ENCODE measurements at places on chromosomes 16 and 17.

- DNase-seq, result no peak
Observed at GRCh38 chr16:74296104-74296431, 546 bp upstream of the PSMD7 start.

DNA sequence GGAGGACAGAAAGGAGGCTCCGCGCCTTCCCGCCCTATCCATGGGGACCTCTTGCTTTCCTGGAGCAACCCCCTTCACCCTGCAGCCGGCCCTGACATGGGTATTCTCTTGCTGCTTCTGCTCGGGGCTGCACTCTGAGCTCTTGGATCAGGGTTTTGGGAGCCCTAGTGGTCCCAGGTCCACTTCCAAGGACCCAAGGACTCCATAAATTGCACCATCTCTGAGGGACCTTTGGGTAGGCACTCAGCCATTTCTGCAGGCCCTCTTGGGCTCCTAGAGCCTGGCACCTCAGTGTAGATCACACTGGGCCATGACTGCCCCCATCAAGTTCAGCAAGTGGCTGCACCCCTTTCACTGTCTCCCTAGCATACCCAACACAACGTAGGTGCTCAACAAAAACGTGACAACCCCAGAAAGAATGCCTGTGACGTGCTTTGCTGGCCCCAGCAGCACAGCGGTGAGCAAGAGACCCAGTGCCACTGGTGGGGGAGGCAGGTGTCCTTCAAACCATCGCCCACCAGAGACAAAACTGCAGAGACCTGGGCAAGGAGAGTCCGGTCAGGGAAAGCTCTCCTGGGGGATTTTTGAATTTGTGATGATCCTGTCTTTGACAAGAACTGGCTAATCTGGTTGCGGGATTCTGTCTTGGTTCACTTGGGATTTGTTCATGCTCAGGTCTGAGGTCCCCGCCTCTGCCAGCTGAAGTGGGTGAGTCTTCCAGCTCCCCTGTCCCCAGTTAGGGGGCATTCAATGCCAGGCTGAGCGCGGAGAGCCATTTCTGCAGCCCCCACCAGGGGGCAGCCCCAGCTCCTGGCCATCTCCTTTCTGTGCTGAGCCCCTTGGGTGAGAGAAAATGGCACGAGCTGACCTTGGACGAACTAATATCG is 2.5 kb upstream of the RAB11FIP4 start:
- DNase-seq, result peak; percentile 39

DNA sequence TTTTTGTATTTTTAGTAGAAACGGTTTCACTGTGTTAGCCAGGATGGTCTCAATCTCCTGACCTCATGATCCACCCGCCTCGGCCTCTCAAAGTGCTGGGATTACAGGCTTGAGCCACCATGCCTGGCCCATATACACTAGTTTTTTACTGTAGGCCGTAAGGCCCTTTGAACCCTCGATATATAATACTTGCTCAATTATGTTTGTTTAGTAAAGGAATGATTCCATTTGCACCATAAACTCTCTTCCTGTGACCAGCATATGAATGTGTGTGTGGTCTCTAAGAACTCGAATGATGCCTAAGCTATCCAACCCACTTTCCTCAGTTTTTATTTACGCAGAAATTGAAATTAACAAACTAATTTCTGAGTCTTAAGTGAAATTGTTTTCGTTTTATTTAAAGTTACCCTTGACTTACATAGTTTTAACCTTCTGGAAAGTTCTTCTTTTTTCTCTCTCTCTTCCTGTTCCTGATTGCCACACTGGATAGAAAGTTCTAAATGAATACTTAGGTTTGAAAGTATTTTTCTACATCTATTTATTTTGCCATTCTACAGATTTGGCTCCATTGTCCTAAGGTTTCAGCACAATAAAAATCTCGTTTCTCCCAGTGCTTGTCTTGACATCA is 37.9 kb downstream of the PIGL start:
- no peak for DNase-seq

GRCh38 chr17:57701124-57701523 is 44.0 kb downstream of the CCDC182 start:
- DNase-seq, result no peak

GRCh38 chr16:84507011-84507982 is 2.8 kb upstream of the MEAK7 start:
- DNase-seq, result peak; percentile 24

- no peak for DNase-seq
Observed at GRCh38 chr16:67055712-67056487, 27.0 kb downstream of the CBFB start.

GRCh38 chr17:47621293-47622179 is 28.2 kb upstream of the KPNB1 start:
- DNase-seq, result no peak

- DNase-seq, result no peak
Observed at GRCh38 chr17:8532021-8532420, 96.3 kb downstream of the NDEL1 start.

- DNase-seq, result no peak
Observed at GRCh38 chr17:5429191-5429887, 9.4 kb downstream of the RPAIN start.

GRCh38 chr17:19286751-19287341 is 49.7 kb downstream of the EPN2 start:
- no peak for DNase-seq

DNA sequence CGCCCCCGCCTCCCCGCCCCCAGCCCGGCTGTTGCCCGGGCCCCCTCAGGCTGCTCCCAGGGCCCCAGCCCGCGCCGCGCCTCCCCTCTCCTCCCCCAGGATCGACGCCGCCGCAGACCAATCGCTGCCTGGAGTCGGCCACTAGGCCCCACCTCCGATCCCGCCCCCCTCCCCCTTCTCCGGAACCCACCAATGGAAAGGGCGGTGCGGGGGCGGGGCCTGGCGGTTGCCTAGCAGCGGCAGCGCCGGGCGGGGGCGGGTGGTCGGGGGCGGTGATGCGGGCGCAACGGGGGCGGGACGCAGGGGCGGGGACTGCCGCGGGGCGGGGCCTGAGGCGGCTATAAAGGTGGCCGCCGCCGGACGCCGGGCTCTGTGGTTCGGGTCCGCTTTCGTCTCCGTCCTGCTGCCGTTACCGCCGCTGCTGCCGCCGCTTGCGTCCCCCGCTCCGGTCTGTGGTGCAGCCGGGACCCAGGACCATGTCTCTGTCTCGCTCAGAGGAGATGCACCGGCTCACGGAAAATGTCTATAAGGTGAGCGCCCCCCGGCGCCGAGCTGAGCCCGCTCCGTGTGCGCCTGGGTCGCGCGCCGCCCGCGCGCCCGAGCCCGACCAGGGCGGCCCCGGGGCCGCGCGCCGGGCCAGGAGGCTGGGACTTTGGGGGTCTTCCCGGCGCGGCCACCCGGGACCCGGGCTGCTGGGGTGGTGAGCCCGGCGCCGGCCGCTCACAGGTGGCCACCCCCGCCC is at the start of gene BAIAP2:
BAIAP2 (plus strand) TSS at position 373 of the 742 bp plus-strand sequence; CDS start at position 477, 104 bp downstream.
- DNase-seq, result peak; percentile 94

DNA sequence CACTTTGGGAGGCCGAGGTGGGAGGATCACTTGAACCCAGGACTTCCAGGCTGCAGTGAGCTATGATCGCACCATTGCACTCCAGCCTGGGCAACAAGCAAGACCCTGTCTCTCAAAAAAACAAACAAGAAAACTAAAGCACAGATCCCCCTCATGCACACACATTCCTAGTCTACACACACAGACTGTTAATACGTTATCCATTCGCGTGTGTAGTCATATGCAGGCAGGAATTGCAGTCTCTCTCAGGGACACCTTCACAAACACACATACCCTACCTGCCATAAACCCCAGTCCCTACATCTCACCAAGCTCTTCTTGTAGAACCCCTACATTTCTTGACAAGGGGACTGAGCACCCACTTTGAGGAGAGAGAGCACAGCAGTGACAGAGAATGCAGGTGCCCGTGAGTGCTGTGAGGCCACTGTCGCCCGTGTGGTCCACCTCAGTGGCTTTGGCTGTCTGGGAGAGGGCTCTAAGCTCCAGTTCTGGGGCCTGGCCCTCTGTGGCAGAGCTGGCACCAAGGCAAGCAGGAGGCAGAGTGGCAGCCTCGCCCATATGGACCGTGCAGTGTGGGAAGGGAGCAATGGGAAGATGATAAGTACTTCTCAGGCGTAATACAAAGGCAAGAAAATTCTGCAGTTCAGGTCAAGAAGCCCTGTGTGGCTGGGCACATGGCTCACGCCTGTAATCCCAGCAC is 59.0 kb upstream of the RPH3AL start:
- DNase-seq, result no peak

GRCh38 chr16:8689686-8690085 is 15.3 kb downstream of the ABAT start:
- no peak for DNase-seq

DNA sequence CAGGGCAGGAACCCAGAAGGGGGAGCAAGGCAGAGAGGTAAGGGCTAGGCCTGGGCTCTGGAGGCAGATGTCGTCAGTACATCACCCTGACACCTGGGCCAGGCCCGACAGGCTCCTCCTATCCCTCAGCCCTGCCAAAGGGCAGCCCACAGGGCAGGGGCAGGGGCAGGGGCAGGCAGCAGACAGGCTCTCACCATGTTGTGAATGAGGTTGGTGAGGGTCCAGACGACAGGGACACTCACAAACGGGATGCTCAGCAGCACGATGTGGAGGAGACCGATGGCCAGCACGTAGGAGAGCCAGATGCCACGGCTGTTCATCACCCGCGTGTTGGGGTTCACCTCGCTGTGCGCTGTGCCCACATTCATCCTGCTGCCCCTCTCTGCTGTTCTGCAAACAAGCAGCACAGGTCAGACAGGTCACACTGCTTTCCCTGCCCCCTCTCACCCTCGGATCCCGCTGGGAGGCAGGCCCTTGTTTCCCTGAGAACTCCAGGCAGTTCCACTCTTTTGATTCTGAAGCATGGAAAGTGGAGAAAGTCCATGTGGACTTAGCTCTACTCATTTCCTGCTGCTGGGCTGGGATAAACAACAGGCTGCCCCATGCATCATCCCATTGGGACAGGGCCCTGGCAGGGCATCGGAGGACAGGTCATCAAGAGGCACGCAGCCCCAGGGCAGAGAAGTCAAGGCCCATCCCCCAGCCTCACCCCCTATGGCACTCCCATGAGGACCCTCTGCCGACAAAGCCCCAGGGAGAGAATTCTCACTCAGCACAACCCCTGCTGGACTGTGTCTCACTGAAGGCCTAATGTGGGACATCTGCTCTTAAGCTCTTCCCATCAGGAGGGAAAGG is 3.3 kb downstream of the ORMDL3 start:
- no peak for DNase-seq

GRCh38 chr16:9820476-9821246 is 361.6 kb downstream of the GRIN2A start:
- no peak for DNase-seq

GRCh38 chr17:64358261-64358788 is 32.3 kb downstream of the PECAM1 start:
- DNase-seq, result no peak

- DNase-seq, result no peak
Observed at GRCh38 chr17:1650731-1651558, 1.3 kb upstream of the RILP start.

- no peak for DNase-seq
Observed at GRCh38 chr17:80696456-80696855, 151.8 kb downstream of the RPTOR start.

GRCh38 chr17:40122999-40123810 is 1.4 kb downstream of the MSL1 start:
- peak; percentile 44 for DNase-seq

DNA sequence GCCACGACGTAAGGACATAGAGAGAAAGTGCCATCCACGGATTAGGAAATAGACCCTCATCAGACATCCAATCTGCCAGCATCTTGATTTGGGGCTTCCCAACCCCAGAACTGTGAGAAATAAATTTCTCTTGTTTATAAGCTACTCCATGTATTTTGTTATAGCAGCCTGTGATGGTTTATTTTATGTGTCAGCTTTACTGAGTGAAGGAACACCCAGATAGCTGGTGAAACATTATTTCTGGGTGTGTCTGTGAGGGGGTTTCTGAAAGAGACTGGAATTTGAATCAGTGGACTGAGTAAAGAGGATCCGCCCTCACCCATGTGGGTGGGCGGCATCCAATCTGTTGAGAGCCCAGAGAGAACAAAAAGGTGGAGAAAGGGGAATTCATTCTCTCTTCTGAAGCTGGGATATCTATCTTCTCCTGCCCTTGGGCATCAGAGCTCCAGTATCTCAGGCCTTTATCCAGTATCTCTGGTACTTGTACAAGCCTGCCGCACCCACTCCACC is 131.5 kb upstream of the ANKFN1 start:
- DNase-seq, result no peak

DNA sequence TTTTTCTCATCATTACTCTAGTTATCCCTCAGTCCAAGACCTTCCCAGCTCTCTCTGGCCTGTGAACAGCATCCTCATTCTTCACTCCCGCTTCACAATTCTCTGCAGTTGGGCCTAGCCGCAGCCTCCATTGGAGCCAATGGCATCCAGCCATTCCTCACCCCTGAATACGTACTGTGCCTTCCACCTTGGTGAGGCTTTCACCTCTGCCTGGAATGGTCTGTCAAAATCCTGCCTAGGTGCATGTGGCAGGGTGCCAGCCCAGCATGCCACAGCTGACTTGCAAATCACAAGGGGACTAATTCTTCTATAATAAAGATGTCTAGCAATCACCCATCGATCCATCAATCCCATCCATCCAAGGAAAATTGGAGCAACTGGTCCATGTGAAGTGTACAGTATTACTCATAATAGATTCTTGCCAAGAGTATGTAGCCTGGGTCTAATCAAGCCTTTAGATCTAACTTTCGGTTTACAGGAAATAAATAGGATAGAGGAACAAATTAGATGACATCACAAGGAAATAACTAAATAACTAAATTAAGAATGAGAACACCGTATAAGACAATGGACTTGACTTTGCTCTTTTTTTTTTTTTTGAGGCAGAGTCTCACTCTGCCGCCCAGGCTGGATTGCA is 5.1 kb upstream of the CX3CL1 start:
- no peak for DNase-seq

DNA sequence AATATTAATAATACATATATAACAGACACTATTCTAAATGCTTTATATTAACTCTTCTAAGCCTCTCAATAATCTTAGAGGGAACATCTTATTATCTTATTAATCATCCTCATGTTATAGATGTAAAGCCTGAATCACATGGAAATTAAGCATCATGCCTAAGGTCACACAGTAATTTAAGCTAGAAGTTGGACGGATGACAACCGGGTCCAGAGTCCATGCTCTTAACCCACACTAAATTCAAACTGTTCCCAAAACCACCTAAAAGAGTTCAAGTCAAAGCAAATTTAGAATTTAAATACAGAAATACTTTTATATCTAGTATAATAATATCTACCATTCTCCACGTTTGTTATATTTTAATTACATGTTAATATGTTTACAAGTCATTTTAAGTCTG is 193.3 kb downstream of the CEP112 start:
- no peak for DNase-seq

DNA sequence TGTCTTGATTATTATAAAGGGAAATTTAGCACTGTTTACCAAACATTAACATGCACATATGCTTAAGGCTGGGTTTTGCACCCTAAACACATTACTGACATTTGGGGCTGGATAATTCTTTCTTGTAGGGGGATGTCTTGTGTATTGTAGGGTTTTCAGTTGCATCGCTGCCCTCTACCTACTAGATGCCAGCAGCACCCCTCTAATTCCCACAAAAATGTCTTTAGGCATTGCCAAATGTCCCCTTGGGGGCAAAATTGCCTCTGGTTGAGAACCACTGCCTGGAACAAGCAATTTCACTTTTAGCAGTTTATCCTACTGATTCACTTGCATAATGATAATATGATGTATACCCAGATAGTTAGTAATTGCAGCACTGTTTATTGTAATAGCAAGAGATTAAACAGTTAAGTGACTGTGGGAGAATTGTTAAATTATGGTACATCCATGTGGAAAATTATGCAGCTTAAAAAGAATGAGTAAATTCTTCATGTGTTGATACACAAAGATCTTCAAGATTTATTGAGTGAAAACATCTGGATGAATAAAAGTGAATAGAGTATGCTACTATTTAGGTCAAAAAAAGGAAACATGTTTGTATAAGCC is 18.4 kb downstream of the PRSS54 start:
- no peak for DNase-seq
